Activated CD4-positive, CD25-positive, alpha-beta regulatory T cell (primary cell): ENCODE measurements at places on chromosomes 16 and 17.

- DNase-seq: no peak
These were observed at the start of gene KRT37 for GRCh38 chr17:41424111-41424635. TSS of gene KRT37 (minus strand) at chr17:41424585. CDS start at chr17:41424523, 62 bp downstream.

GRCh38 chr17:57619061-57619937 is 125.8 kb downstream of the CCDC182 start:
- DNase-seq: no peak

GRCh38 chr17:13490427-13490826 is 111.3 kb downstream of the HS3ST3A1 start:
- no peak for DNase-seq

DNA sequence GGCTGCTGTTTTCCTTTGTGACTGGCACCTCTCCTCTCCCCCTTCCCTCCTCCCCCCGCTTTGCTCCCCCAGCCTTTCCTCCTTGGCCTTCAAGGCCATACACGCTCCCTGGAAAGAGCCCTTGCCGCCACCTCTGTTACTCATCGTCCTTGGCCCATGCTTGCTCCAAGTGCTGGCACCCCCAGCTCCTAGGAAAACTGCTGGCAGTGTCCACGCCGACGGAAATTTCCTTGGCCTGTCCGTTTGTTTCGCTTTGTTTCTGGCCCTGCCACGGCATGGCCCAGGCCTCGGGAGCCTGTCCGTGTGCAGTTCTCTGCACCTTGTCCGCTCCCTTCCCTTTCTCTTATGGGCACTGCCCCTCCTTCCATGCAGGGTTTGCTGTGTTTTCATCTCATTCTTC is 18.0 kb downstream of the CA5A start:
- no peak for DNase-seq

GRCh38 chr16:8355675-8356074 is 234.6 kb downstream of the TMEM114 start:
- DNase-seq: no peak

DNA sequence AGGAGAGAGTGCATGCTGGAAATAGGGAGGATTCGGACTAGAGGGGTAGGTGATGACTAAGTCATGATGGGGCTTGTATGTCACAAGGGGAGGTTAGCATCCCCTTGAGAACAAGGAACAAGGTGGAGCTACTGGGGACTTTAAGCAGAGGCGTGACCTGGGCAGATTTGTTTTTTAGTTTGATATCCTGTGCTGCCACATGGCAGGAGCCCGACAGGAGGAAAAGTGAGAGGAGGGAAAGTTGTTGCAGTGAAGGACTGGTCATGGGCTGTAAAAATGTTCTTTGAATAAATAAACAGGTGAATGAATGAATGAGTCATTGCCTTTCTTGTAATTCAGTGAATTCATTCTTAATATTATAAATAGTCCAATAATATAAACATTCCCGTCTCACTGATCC is 365.1 kb upstream of the CDH5 start:
- DNase-seq: no peak

DNA sequence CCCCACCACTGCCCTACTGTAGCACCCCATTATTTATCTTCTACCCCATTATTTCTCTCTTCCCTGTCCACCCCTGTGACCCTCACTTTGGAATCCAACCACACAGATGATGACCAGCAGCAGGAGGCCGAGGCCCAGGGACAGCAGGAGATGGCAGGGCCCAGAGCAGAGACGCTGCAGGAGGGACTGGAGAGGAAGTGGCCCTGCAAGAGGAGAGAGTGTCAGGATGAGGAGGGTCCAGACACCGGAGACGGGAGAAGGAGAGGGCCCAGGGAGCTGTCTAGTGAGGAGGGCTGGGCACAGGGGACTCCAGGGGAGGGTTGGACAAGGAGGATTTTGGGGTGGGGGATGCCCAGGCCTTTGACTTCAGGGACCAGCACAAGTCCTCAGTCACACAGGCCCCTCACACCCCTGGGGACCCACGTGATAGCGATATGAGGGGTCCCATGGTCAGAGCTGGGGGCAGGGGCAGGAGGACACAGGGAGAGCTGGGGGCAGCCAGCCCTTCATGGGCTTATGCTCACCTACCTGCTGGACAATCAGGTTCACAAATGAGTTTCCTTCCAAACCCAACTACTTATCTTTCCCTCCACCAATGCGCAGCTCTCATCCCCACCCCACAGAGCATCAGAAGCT is 2.0 kb downstream of the CLEC10A start:
- no peak for DNase-seq

DNA sequence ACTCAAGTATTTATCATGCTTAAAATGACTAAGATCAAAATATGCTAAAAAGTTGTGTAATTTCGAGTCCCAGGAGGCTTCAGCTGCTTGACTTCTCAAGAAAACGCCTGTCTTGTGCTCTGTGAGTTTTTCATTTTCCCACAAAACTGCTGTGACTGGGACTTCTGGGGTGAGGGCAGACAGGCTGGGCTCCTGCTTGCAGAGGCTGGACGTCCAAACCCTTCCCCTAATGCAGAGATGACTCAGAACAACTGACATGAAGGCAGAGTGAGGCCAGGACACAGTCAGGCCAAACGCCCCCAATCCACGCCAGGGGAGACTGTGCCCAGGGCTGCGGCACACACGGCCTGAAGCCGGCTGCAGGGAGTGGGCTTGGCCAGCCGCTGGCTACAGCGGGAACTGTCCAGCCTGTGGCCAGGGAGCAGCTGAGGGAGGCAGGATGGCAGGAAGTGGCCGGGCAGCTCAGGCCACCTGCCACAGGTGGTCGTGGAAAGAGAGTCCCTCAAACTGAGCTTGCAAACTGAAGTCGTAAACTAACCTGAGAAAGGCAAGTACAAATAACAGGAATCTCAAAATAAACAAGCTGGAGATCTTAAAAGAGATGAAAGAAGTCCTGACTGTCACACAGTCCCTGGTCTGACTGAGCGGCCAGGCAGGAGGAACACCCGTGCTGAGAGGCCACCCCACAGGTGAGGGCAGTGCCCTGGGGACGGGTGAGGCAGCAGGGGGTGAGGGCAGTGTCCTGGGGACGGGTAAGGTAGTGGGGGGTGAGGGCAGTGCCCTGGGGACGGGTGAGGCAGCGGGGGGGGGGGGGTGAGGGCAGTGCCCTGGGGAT is 21.3 kb upstream of the HEXD start:
- no peak for DNase-seq

- DNase-seq: no peak
These were observed 721 bp upstream of the AXIN2 start for GRCh38 chr17:65562206-65562531.

- no peak for DNase-seq
These were observed 708 bp upstream of the NFAT5 start for GRCh38 chr16:69564845-69565670.
